GM04504 (cell line): ENCODE measurements at places on chromosomes 2 and 18.

DNA sequence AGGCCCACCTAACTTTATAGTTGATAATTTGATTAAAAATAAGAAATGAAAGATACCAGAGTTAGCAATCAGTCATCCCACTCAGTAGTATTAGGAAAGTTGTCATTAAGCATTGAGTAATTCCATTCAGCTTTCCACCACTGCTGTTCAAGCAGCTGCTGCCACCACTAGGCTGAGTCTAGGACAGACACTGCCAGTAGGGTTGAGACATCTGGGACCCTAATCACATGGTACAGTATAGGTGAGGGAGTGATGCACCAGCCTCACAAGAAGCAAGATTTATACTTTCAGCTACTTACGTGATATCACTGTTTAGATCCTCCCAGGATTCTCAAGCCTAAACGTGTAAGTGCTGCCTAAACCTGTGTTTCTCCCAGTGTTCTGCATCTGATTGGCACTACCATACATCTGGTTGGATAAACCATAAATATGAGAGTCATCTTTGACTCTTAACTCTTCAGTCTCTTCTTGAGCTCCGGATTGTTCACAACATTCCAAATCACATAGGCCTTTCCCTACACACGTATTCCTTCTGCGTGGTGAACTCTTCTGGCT lies 3.2 kb downstream of the UBXN4 start:
- peak; percentile 8 for DNase-seq

DNA sequence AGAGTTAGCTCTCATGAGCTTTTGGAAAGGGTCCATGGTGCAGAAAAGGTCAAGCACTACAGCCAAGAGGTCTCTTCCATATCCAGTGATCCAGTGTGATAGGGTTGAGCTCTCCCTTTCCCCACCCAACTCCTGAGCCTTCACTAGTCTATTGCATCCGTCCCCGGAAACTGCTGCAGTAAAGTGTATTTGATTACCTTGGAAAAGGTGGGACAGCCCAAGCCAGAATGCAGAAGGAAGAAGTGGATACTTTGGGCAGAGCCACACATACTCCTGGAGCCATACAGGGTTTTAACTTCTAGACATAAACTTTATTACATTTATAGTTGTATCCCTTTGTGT lies 3.6 kb downstream of the PNKD start:
- no peak for DNase-seq

DNA sequence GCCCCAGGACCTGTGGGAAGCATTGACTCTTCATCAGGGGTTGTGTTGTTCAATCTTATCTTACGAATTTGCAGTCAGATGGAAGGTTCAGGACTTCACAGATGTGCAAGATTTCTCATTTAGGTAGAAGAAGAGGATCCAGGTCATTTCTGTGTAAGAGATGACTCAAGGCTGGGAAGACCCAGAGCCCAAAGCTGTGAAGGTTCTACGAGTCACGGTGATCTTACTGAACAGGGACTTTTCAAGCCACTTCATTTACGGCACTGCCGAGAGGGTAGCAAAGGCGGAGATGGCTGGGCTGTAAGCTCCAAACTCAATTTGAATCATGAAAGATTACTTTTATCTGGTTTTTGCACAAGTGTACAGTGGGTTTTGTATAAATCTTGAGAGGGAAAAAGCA lies 228.0 kb upstream of the MEX3C start:
- DNase-seq = no peak

GRCh38 chr2:77862120-77862519 lies 339.9 kb upstream of the LRRTM4 start:
- DNase-seq = no peak

- no peak for DNase-seq
Measured at GRCh38 chr2:170943041-170943440, 14.0 kb downstream of the GORASP2 start.

GRCh38 chr2:75338461-75338860 lies 139.1 kb upstream of the TACR1 start:
- DNase-seq = no peak

GRCh38 chr2:230050136-230050535 lies 18.6 kb downstream of the SLC16A14 start:
- no peak for DNase-seq

DNA sequence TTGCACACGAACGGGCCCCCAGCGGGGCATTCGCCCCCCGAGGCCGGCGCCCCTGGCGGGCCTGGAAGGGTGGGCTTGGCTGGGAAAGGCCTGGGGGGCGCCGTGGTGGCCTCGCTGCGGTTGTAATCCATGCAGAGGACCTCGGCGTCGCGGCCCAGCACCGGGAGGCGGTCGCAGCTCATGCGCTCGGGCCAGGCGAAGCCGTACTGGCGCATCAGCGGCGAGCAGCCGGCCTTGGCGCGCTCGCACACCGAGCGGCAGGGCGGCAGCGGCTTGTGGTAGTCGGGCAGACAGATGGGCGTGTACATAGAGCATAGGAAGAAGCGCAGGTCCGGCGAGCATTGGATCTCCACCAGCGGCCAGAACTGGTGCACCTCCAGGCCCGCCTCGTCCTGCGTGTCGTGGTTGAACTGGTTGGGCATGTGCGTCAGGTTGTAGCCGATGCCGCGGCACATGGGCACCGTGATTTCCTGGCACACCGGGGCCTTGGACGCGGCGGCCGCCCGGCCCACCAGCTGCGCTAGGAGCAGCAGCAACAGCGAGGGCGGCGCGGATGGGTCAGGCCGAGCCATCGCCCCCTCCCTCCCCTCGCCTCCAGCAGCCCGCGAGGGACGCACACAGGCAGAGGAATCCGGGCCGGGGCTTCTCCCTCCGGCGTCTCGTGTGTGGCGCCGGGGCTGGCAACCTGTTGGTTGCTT lies 1.4 kb downstream of the FZD5 start:
- no peak for DNase-seq

- no peak for DNase-seq
Measured at GRCh38 chr18:25237571-25238267, 114.2 kb downstream of the ZNF521 start.

DNA sequence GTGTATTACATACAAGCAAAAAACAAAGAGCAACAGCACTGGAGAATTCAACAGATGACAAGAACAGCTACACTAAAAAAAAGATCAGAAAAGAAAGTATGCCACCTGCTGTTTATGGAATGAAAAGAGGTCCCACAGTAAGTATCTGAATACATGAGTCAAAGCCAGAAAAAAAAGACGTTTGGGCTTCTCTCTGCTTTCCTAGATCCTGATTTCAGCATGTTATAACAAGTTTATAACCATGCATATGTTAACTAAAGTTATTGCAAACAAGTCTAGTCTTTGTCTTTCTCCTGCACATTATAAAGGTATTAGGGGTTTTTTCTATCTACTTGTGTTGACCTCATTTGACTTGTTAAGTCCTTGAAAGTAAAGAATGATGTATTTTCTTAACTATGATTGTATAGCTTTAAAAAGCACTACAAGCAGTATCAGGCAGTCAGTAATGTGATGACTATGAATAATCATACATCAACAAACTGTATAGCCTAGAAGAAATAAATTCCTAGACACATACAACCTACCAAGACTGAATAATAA lies 108.5 kb upstream of the COL5A2 start:
- DNase-seq = peak; percentile 62

GRCh38 chr2:8488001-8488738 lies 193.7 kb upstream of the ID2 start:
- no peak for DNase-seq

- no peak for DNase-seq
Measured at GRCh38 chr2:104402825-104403224, 451.1 kb upstream of the POU3F3 start.

DNA sequence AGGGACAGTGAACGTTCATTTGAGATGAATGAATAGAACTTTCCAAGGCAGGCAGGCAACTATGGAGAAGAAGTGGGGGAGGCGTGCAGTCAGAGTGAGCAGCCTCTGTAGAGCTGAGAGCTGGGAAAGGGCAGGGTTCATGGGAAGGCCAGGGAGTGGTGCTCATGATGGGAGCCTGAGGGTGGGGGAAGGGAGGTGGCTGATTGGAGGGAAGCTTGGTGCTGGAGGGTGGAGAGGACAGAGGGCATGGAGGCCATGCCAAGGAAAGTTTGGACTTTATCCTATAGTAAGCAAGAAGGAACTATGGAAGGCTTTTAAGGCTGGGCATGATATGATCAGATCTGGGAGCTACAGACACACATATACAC lies 47.6 kb upstream of the LGALSL start:
- no peak for DNase-seq

- DNase-seq = no peak
Measured at GRCh38 chr2:229129738-229130371, 141.2 kb downstream of the PID1 start.

- no peak for DNase-seq
Measured at GRCh38 chr2:226183550-226183949, 616.1 kb downstream of the IRS1 start.

GRCh38 chr2:236343400-236344161 lies 79.4 kb upstream of the ASB18 start:
- DNase-seq = peak; percentile 34

GRCh38 chr2:26246818-26247217 lies 2.1 kb downstream of the HADHB start:
- no peak for DNase-seq

DNA sequence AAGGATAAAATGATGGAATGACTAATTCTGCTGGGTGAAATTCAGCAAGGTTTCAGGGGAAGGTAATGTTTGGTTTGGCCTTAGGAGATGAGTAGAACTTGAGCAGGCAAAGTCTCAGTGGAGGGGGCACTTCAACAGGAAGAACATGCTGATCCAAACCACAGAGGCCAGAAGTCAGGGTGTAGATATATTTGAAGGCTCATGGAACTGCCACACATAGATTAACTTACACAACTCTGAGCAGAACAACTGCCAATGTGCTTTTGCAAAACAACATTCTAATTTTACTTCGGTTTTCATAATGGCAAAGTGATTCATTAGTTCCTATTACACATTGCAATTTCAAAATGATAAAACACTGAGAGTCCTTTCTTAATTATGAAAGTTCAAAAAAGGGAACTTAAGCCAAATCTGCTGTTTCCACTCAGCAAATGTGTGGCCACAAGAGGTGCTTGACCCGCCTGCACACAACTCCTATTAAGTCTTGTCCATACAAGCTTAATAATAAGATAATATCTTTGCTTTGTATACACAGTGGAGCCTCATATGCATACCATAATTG lies 284.8 kb downstream of the MREG start:
- DNase-seq = peak; percentile 83

GRCh38 chr2:190221429-190221828 lies 98.2 kb downstream of the HIBCH start:
- DNase-seq = no peak

GRCh38 chr2:241481687-241482086 lies 26.7 kb downstream of the STK25 start:
- no peak for DNase-seq

DNA sequence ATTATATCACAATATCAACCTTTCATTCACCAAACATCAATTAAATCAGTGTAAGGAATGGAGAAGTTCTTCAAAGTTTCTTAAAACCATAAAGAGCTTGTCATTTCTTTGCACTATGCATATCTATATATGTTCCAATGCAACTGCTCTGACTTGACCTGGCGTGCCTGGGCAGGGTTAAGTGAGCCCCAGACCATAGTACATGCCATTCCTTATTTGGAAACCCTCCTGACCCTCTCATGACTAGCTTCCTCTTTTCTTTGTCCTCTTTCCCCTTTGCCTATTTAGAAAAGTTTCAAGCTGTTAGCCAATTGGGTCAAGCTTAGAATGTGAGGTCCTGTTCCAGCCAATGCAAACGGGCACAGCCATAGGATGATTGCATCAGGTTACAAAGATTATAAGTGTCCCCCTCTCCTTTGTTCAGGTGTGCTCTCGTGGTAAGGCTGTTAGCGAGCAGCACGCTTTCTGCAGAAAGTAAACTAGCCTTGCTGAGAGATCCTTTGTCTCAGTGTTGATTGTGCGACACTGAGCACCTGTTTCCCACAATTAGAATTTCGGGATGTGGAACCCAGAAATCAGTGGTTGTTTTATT lies 78.2 kb upstream of the UXS1 start:
- DNase-seq = no peak
